8988T (cell line): ENCODE measurements at places on chromosomes 12 and 14.

DNA sequence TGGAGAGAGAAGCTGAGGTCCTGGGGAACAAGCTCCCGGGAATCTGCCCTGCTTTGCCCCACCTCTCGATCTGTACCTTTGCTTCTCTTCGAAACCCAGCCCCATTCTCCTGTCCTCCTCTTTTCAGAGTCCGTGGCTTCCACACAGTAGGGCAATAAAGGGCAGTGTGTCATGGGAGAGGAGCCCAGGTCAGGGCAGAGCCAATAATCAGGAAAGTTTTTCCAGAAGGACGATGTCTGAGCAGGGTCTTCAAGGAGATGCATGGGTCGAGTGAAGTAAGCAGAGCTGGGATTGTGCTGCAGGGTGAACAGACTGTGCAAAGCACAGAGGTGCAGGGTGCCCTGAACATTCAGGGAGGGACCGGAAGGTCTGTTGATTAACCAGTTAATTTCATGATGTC lies 22.1 kb upstream of the SERPINA4 start:
- no peak for DNase-seq

DNA sequence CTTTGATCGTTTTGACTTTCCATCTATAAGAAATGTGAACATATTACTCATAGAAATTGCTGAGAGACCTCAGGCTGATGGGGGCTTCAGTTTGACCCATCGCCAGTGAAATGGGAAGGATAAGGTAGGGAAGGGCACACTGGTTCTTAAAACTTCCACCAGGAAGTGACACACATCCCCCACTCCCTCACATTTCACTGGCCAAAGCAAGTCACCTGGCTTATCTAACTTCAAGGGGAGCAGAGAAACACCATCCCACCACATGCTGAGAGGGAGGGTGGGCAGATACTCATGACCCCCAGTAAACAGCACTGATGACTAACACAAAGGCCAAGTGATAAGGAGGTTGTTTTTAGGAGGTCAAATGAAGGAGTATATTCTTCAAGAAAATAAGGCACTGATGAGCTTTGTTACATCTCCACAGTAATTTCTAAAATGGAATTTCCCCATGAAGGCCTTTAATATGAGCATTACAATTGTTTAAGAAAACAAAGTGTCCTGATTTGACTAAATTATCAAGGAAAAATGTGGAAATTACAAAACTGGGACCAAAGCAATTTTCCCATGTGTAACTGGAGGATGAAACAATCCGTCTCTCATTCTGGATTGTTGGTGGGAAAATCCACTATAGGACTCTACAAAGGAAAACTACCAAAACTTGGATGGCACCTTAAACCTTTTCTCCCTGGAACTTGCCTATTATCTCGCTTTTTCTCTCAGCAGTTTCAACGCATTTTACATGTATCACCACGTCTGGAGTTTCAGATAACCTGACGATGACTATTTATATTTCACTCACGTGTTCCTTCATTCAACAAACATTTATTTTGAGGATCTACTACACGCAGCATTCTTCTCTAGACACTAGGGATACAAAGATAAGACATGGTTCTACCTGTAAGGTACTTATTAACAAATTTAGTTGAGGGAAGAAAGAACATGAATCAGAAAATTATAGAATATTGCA lies 91.8 kb upstream of the EEA1 start:
- no peak for DNase-seq

DNA sequence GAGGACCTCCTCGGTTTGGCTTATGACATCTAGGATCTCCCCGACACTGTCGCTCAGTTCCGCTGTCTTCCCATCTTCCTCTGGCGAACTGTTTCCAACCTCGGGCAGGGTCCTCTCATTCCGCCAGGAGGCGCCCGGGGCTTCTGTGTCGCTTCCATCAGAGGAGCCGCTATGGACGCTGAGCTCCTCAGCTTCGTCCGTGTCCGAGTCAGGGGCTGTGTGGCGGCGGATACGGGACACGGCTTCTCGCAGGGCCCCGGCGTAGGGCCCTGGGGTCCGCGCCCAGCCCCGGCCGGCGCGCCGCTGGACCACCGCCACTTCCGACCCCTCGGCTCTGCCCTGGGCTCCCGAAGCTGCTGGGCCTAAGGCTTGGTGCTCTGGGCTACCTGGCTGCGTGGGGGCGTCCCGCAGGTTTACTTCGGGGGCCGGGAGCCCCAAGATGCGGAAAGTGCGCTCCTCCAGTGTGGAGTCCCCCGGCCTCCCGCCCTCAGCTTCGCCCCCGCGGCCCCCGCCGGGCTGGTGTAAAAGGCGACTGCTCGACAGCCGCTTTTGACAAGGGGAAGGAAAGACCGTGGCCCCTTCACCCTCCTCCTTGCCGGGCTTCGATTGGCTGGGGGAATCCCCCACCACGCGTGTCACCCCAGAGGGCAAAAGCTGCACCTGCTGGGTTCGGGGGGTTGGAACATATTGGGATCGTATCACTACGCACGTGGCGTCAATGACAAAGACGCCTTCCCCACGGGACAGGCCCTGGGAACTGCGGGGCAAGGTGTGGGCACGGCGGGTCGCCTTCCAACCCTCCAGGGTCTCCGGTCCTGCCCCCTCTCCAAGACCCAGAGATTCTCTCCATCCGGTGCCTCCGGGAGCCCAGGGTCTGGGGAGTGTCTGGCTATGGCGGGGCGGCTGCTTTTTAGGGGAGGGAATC lies 2.1 kb downstream of the DDN start:
- DNase-seq, result peak; percentile 94

GRCh38 chr12:124385219-124385969 lies 90.5 kb downstream of the RFLNA start:
- DNase-seq, result peak; percentile 95

DNA sequence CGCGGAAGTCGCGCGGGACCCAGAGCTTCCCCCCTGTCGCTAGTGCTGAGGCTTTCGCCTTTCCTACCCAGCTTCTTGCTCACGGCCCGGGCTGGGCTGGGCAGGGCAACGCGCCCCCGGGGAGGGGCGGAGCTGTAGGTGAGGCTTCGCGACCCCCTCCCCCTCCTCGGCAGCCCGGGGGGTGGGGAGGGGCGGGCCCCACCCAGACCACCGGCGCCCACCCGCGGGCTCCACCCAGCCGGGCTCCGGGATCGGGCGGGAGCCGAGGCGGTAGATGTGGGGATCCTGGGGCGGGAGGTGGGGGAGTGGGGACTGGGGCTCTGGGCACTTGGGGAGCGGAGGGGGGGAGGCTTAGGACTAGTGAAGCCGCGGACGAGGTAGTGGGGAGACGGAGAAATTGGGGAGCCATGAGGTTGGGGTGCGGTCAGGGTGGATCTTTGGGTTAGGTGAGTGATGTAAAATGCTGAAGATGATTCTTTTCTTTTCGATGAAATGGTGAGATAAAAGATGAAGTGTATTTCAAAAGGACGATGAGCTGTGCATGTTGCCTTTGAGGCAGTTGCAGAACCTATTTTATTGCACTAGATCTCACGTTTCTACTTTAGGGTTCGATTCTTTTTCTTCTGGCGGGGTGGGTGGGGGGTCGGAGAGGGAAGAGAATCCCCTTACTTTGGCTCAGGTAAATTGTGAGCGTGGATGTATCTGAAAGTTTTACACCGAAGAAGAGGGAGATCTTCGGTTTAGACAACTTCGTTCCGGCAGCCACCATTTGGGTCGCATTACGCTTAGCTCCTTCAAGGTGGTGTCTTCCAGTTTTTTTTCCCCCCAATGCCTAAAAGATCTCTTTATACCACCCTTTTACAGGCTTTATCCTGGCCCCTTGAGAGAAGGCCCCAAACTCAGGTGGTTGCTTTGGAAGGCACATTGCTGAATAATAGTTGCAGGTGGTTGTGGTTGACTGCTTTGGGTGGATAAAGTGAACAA lies 619 bp downstream of the ERC1 start:
- DNase-seq, result peak; percentile 54

DNA sequence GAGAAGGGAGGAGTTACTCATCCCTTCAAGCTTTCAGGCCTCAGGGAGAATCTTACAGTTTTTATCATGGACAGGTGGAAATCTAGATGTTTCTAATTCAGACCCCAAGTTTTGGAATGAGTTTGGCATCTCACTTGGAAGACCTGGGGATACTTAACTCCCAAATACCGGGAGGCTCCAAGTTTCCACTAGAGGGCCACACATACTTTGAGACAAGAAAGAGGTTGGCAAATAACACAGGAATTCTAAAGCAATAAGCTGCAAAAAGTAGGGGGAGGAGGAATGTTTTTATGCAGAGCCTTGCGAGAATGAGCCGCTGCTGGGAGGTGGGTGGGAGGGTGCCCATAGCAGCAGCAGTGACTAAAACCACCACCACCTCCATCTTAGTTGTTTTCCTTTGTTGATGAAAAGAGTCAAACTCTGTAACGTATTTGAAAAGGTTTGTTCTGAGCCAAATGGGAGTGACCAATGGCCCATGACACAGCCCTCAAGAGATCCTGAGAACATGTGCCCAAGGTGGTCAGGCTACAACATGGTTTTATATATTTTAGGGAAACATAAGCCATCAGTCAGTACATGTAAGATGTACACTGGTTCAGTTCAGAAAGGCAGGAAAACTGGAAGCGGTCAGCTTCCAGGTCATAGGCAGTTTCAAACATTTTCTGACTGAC lies 34.2 kb upstream of the RNASE1 start:
- DNase-seq, result peak; percentile 36

GRCh38 chr12:58298803-58299202 lies 357.4 kb downstream of the ATP23 start:
- DNase-seq, result no peak

GRCh38 chr14:95660651-95661515 lies 25.3 kb upstream of the TCL1B start:
- no peak for DNase-seq

- DNase-seq, result peak; percentile 31
These were observed 72.2 kb downstream of the DENND5B start for GRCh38 chr12:31518680-31519227.

GRCh38 chr12:27498761-27499160 lies 25.2 kb upstream of the PPFIBP1 start:
- no peak for DNase-seq

DNA sequence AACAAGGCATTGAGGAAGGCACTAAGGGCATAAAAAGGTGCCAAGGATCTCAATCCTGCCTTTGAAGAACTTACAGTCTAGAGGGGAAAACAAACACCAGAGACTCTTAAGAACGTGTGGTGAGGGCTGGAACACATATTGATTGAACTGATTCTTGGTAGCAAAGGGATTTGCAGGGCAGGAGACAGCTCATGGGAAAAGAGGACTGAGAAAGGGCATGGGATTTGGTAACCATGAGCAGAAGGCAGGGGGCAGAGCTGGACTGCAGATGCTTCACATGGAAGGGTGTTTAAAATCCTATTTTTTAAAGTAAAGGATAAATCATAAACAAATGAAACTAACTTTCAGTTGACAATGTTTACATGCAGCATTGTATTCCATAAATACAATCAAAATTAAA lies 203.1 kb downstream of the ITPR2 start:
- no peak for DNase-seq

GRCh38 chr12:94806617-94807016 lies 156.3 kb upstream of the TMCC3 start:
- no peak for DNase-seq

DNA sequence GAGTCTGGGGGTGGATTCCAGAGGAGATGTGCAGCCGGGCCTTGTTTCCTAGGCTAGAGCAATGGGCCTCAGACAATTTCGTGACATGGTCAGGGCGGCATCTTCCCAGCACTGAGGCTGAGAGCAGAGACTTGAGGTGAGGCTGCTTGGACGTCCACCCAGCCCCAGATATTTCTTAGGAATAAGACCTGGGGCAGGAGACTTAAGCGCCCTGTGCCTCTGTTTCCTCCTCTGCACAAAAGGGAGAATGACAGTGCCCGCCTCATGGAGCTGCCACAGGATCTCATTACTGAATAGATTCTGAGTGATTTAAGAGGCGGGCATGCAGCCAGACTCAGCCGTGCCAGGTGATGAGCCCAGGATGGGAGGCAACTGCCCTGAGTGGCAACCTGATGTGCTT lies 297.9 kb upstream of the SFSWAP start:
- DNase-seq, result no peak

DNA sequence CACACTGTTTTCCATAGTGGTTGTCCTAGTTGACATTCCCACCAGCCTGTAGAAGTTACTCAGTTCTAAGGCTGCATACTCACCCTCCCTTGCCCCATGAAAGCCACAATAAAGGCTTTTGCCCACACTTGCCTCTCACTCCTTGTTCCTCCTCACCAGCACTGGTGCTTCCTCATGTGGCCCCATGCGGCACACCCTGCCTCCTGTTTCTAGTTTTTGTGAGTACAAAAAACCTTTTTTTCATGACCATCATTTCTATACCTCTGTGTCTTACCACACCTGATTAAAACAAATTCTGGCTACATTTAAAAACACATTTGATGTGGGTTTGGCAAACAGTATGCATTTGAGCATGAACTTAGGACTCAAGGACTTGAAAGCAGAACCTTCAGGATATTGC lies 40.7 kb upstream of the RIN3 start:
- no peak for DNase-seq

DNA sequence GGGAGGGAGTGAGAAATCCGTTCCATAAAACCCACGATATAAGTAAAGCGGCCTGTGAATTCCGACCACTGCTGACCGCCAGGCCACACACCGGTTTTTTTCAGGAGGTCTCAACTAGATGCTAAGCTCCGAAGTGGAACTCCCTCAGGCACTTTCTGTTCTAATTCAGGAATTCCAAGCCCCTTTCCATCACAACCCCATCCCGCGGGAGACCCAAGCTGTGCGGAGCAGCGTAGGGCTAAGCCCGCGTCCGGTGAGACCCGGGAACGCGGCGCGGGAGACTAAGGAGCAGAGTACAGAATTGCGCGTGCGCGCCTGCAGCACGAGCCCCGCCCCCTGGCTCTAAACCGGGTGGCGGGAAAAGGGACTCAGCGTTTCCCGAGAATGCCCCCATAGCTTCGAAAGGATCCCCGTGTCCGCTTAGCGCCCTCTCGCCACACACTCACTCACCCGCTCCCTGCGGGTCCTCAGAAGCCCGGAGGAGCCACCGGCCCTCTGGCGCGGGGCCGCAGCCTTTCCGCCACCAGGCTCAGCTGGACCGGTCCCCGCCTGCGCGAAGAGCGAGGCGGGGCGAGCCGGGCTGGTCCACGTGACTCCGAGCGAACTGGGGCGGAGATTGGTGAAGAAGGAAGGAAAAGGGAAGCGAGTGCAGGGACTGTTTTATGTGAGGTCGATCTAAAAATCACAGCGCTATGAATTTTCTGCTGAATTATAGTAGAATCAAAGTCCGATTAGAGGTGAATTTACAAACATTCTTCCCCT lies at the start of gene TIMELESS:
TSS of gene TIMELESS (minus strand) at position 567 of the 762 bp plus-strand sequence. CDS start 15,256 bp downstream, outside the sequence.
- peak; percentile 89 for DNase-seq

DNA sequence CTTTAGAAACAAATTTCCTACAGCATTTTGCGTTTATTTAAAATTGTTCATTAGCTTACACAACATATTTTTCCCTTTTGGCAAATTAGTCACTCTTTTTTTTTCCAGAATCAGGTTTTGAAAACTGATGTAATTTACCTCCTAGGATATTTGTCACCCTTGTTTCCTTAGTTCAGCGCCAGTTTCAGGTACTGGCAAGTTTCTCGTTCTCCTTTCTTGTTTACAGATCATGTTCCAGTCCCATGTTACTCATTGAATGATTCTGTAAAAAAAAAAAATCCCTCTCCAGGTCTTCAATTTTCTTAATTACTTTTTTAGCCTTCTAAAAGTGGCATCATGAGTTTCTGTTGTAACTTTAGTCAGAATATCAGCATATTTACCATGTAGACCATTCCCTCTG lies 2.7 kb downstream of the PPP4R4 start:
- no peak for DNase-seq

GRCh38 chr14:50359631-50360030 lies 37.0 kb downstream of the CDKL1 start:
- no peak for DNase-seq
